K562 (cell line): ENCODE measurements at places on chromosomes 5 and 9.

- no peak for DNase-seq
Observed at GRCh38 chr5:153711755-153712154, 221.3 kb downstream of the GRIA1 start.

DNA sequence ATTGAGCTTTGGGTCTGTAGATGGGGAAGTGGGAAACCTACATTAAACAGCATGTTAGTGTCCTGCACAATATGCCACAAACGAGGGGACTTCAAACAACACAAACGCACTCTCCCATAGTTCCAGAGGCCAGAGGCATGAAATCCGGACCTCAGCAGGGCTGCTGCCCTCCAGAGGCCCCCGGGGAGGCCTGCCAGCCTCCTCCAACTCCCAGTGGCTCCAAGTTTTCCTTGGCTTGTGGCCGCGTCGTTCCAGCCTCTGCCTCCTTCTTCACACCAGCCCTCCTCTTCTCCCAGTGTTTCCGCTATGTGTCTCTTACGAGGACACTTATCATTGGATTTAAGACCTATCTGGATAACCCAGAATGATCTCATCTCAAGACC, 13.3 kb upstream of the COL5A1 start:
- no peak for DNase-seq

DNA sequence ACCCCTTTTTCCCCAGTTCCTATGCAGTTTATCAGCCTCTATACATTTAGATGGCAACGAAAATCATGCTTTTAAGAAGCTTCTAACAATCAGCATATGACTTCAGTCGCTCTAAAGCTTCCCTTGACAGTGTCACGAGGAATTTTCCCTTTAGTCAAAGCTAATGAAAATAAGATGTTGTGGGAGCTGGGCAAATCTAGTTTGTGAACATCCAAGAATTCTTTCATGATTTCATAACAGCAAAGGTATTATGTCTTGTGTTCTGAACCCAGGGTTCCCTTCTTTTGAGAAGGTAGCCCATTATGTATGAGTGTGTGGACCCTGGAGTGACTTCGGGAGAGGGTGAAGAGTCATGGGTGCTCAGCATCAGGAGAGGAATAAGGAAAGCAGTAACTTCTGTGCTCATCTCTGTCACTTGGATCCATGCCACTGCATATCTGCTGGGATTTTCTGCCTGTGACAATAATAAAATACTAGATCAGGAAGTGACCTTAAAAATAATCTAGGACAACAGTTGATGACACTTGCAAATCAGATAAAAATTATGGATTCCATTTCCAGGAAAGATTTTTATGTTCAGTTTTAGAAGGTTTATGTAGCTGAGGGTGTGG, 102.4 kb downstream of the PCSK1 start:
- DNase-seq = no peak

GRCh38 chr5:42423285-42424165, at the start of gene GHR:
Gene GHR (plus strand): TSS chr5:42423439. CDS start chr5:42565875, 142,436 bp downstream.
- peak; percentile 66 for DNase-seq

DNA sequence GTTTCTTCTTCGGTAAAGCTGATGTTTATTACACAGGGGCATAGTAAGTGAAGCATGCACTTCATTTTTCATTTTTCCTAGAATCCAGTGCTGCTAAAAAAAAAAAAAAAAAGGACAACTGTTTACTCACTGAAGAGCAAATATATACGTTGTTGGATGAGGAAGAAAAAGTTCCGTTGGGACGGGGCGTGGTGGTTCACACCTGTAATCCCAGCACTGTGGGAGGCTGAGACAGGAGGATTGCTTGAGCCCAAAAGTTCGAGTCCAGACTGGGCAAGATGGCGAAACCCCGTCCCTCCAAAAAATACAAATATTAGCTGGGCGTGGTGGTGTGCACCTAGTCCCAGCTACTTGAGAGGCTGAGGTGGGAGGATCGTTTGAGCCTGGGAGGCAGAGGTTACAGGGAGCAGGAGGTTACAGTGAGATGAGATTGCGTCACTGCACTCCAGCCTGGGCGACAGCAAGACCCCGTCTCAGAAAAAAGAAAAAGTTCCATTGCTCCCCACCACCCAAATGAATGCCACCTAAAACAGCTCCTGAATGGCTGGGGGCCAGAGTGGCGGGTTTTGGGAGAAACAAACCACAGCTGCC, 60.1 kb upstream of the GNE start:
- DNase-seq = no peak

DNA sequence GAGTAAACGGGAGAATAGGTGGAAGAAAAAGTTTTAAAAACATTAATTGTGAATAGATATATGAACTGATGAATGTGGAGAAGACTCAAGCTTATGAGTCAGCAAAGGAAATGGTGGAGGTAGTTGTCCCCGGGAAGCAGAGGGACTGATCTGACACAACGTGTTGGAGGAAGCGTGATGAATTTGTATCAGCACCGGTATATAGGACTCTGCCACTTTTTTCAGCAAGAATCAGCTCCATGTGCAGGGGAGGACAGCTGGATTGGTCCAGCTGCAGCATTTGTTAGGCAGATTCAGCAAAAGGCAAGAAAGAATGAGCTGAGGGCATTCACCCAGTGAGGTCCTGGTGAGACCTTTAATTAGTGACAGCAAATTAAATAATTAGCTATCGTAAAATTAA, 276.0 kb downstream of the TENT4A start:
- no peak for DNase-seq

- no peak for DNase-seq
Observed at GRCh38 chr9:121997791-121998190, 95.3 kb downstream of the TTLL11 start.

DNA sequence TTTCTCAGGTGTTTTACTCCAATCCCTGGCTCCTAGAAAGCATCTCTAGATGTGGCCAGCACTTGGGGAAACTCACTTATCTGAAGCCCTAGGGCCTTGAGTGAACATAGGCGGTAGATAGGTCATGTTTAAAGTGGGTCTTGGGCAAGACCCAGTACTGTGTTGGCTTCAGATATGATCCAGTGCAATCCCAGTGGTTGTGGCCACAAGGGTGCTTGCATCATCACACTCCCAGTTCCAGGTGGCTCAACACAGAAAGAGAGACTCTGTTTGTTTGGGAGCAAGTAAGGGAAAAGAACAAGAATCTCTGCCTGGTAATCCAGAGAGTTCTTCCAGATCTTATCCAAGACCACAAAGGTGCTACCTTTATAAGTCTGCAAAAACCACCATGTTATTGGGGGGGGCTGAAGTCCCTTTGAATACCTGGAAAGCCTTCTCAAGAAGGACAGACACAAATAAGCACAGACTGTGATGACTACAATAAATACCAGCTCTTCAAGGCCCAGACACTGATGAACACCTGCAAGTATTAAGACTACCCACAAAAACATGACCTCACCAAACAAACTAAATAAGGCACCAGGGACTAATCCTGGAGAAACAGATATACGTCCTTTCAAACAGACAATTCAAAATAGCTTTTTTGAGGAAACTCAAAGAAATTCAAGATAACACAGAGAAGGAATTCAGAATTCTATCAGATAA, 114.7 kb downstream of the LURAP1L start:
- no peak for DNase-seq

GRCh38 chr5:150497274-150497988, 10.5 kb upstream of the NDST1 start:
- DNase-seq = no peak

- no peak for DNase-seq
Observed at GRCh38 chr5:40626801-40627200, 52.9 kb upstream of the PTGER4 start.

GRCh38 chr5:177336112-177336511, 15.4 kb downstream of the LMAN2 start:
- DNase-seq = no peak

DNA sequence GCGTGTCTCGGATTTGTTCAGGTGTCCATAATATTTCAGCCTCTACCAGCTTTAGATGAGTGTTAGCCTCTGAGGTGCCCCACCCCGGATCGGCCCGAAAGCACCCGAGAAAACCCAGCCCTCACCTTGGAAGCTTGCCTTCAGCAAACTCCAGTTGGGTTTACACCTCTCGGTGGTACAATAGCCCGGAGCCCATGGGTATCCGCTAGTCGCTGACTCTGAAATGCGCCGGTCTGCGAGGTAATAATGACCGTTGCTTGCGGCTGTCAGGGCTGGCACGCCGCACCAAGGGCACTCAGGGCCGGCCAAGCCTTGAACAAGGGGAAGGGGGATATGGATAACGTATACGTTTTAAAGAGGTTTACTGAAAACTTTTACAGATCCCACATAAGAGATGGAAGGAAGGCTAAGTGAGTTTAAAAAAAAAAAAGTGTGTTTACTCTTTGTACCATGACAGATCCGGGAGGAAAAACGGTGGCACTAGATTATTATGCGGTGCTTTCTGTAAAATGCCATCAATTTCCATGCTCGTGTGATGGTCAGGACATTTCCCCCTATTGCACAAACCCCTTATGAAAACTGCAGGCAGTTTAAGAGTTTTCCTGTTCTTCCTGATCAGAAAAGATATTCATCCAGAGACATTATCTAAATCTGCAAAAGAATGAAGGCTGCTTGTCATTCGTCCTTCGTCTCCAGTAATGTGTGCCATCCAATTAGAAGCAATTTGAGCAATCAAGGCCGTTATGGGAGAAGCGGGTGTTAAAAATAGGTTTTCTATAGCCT, 124.2 kb downstream of the TMEM161B start:
- no peak for DNase-seq

DNA sequence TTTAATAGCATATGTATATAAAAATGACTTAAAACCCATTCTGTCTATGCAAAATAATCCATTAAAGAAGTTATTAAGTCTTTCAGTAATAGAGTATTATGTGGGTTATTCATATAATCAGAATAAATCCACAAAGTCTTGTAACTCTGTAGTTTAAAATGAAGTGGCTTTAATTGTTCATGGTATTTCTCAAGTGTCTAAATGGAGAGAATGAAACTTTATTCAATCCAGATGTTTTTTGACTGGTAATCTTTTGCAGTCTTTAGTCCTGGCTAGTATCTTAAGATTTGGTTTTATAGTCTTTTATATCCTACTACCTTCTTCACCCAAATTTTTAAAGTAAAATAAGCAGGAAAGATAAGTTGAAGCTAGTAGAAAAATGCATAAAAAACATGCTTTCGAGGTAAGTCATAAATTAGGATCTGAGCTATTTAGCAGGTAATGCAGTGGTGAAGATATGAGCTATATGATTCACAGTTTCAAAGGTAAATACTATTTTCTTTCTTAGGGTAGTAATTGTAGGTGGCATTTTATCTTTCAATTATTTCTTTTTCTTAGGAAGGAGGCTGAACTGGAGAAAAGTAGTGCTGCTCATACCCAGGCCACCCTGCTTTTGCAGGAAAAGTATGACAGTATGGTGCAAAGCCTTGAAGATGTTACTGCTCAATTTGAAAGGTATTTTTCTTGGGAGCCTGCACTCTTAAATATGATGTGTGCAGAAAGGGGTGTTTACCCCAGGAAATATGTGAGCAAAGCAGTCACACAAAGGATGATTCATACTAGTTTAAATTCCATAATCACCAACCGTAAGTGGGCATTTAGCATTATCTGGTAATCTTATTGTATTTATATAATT, 17.9 kb downstream of the HMMR start:
- DNase-seq = no peak

DNA sequence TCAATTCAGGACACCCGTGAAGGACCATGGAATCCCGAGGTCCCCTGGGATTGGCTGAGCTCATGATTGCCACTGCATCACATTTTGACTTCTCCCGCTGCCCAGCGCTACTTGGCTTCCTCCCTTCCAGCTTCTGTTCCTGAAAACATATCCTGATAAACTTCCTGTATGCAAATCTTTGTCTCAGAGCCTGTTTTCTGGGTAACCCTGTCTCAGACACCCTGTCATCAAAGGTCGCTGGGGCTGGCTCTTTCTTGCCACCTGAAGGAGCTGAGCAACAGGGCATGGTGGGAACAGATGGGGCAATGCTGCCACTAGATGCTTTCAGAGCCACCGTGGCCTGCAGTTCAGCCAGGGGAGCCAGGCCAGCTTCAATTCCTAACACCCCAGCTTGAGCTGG, 154.3 kb upstream of the TBC1D2 start:
- no peak for DNase-seq

DNA sequence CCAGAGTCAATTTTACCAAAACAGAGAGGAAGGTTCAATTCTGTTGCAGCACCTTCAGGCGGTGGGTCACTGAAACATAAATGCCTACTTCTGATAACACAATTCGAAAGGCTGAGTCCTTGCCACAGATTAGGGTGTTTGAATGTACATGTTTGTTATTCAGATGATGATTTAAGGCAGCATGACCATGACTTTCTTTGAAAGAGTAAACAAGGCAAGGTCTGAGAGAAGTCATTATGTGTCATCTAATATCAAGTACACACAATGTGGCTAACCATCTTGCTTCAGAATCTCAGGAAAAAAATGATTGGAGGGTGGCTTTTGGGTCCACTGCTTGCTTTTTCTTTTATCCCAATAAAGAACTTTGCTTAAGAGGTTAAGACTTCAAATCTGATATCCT, 457.5 kb downstream of the TAF11L14 start:
- no peak for DNase-seq

DNA sequence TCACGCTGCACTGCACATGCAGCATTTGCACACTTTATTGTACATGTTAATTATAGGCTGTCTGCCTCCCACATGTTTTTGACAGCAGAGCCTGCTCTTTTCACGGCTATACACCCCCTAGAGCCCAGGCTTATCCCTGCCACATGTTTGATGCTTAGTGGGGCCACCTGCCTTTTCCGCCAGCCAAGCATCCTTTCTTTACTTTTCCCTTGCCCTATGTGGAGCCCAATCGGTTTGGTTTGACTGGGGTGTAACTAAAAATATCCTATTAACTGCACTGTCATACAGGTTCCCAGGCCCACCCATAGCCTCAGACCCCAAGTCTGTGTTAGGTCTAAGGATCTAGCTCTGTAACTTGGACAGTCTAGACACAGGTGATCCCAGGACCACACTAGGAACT, 18.9 kb upstream of the S1PR3 start:
- DNase-seq = no peak

DNA sequence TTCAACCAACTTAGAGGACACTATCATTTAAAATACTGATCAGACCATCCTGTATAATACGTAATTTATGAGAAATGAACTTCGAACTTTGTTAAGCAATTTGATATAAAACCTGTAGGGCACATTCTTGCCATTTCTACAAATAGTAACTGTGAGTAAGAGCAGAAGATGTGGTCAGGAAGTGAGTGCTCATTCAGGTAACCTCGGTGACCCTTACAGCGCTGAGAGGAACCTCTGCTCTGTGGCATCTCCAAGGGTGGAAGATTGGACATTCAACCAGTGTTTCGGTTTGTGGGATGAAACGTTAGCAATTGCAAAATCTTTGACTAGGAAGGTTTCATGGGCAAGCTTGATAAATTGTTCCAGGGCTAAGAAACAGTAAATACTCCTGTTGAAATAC, 194.8 kb upstream of the IRX2 start:
- no peak for DNase-seq

- DNase-seq = no peak
Observed at GRCh38 chr5:27832886-27833285, 794.5 kb upstream of the CDH9 start.

DNA sequence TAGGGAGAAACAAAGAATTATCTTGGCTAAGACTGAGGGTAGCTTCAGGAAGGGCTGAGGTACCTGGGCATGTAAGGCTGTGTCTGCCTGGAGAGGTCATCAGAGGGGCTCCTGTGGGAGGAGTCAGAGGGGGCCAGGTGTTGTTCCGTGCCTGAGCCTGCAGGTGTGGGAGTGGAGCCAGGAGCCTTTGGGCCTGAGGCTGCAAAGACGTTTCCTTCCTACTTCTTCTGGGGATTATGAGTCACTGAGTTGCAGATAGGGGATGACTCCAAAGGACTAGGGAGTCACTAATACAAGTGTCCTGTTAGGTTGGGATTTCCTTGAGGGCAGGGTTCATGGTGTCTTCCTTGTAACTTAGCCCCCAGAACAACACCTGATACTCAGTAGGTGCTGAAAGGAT, 391.1 kb downstream of the ARHGEF28 start:
- no peak for DNase-seq
